ENCODE measurements at places on chromosomes 3 and 15. TPM values are rescaled to one million over a fixed set of nuclear protein-coding genes. Genes with fewer than 3 reads are reported as not detected.

SLC6A1 gene
- 64.8 TPM for total RNA-seq

ALS2CL gene
- total RNA-seq: 24.2 TPM

GRCh38 chr3:172074586-172074985 lies 35.2 kb downstream of the FNDC3B start:
- DNase-seq: peak; percentile 80

GRCh38 chr3:128784232-128784631 lies 58.2 kb downstream of the RAB7A start:
- no peak for DNase-seq

GRCh38 chr15:57190208-57190607 lies 186.1 kb upstream of the CGNL1 start:
- no peak for DNase-seq

Measured in left lobe of liver (tissue), 2 donors.